Trophoblast cell (in vitro differentiated cells and primary cell): ENCODE measurements at places on chromosomes 2 and 18.

- DNase-seq: no peak
Observed at GRCh38 chr2:239273280-239274234, 127.3 kb downstream of the HDAC4 start.

- peak; percentile 7 for DNase-seq
Observed at GRCh38 chr2:88230911-88231310, 60.8 kb downstream of the THNSL2 start.

DNA sequence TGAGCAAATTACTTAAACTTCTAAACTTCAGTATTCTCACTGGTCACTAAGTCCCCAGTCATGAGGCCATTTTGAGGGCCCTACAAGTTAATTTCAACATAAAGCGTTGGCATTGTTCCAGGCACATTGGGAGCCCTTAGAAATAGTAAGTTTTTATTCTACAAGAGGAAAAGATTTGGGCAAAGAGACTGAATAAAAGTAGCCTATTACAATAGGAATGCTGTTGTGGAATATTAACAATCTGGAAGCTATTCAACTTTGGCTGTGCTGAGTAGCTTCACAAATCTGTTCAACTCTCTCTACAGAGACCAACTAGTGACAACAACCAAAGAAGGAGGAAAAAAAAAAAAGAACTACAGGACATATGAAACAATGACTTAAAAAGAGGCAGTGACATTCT lies 1287.5 kb upstream of the NXPH2 start:
- DNase-seq: no peak

- no peak for DNase-seq
Observed at GRCh38 chr2:119567292-119567691, 23.0 kb downstream of the CFAP221 start.

GRCh38 chr2:120995656-120996190 lies 260.1 kb downstream of the GLI2 start:
- no peak for DNase-seq

- peak; percentile 86 for DNase-seq
Observed at GRCh38 chr18:36265015-36265414, 32.5 kb upstream of the FHOD3 start.
